ENCODE measurements at places on chromosomes 12 and 14. TPM values are rescaled to one million over a fixed set of nuclear protein-coding genes. Genes with fewer than 3 reads are reported as not detected.

GRCh38 chr12:9334041-9334692 is 126.0 kb upstream of the PZP start:
- peaks cover 2% of the 10 kb centered on the region for H3K27me3 ChIP-seq
- no peak overlapping the region for H3K27ac ChIP-seq
- no peaks in the 10 kb centered on the region for H3K36me3 ChIP-seq
- peaks cover 11% of the 10 kb centered on the region for H3K4me1 ChIP-seq

GRCh38 chr14:52222901-52223300 is 44.6 kb upstream of the PTGDR start:
- no peak for DNase-seq
- H3K4me3 ChIP-seq = no peak overlapping the region
- no peaks in the 10 kb centered on the region for H3K27me3 ChIP-seq
- peaks cover 10% of the 10 kb centered on the region for H3K4me1 ChIP-seq

DNA sequence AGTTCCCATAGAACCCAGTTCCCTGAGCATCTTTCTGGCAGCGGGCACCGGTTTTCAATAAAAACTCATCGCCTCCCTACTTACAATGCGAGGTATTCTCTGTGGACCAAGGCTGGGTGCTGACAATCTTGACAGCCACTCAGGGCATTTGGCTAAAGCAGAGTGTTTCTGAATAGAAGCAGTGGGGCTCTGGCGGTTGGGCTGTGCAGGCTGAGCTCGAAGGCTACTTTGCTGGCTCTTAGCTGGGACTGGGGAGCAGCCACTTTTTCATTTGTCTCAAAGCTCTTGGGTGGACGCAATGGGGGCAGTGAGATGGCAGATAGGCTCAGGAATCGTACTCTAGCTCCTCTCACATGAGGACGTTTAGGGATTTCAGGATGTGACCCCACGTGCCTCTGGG is 151.8 kb downstream of the UNC79 start:
- H3K27me3 ChIP-seq = no peaks in the 10 kb centered on the region
- no peak overlapping the region for H3K27ac ChIP-seq
- DNase-seq = no peak
- no peaks in the 10 kb centered on the region for H3K36me3 ChIP-seq
- no peak overlapping the region for H3K4me3 ChIP-seq

- H3K27me3 ChIP-seq = no peaks in the 10 kb centered on the region
- peaks cover 6% of the 10 kb centered on the region for H3K4me1 ChIP-seq
- H3K27ac ChIP-seq = no peak overlapping the region
Measured at GRCh38 chr12:74889563-74890236, 319.9 kb downstream of the KCNC2 start.

DNA sequence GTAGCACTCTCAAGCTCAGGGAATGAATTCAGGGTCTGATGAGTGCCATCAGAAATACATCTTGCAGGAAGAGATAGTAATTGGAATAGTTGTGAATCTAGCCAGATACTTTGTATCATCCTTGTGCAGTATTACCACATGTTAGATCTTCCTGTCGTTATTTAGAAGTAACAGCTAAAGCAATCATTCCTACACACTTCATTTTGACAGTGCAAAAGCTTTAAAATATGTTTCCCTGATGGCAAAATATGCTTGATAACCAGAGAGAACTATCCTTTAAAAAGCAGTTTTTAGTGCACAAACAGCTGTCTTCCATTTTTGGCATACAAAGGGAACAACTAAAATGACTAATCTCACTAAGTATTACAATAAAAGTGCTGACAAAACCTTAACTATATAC is 149.5 kb upstream of the SLC38A2 start:
- H3K4me1 ChIP-seq = peaks cover 71% of the 10 kb centered on the region
- peak overlapping the region; percentile 42 for H3K4me3 ChIP-seq
- H3K36me3 ChIP-seq = peaks cover 23% of the 10 kb centered on the region
- no peak for DNase-seq
- H3K27me3 ChIP-seq = no peaks in the 10 kb centered on the region
- peak overlapping the region; percentile 51 for H3K27ac ChIP-seq

DNA sequence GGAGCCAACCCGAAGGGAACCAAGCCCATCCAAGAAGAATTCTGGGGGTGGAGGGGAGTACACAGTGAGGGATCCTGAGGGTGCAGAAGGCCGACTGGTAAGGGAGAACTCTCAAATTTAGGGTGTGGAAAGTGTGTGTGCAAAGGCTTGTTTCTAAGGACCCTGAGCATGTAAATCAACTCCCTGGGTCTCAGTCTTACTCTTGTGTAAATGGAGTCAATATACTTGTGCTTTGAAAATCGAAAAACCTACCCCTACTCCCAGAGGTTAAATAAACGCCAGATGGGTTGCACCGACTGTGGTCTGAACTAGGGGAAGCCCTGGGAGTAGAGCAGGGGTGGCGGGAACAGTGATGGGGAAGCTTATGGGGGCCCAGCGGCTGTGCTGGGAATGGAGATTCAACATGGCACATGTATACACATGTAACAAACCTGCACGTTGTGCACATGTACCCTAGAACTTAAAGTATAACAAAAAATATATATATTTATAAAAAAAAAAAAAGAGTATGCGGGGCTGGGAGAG is 6.0 kb downstream of the B4GALNT1 start:
- H3K27me3 ChIP-seq = peaks cover 88% of the 10 kb centered on the region
- DNase-seq = no peak
- H3K4me1 ChIP-seq = peaks cover 6% of the 10 kb centered on the region
- no peak overlapping the region for H3K27ac ChIP-seq

DNA sequence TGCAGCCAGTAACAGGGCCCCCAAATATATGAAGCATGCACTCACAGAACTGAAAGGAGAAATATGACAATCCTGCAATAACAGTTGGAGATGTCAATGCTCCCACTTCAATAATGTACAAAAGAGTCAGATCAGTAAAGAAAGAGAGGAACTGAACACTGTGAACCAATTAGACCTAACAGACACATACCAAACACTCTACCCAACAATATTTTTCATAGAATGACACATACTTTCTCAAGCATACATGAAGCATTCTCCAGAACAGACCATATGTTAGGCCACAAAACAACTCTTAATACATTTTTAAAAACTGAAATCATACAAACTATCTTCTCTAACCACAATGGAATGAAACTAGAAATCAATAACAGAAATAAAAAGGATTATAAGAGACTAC is 80.2 kb downstream of the ELK3 start:
- peaks cover 75% of the 10 kb centered on the region for H3K36me3 ChIP-seq
- no peaks in the 10 kb centered on the region for H3K27me3 ChIP-seq
- H3K4me3 ChIP-seq = no peak overlapping the region
- no peak overlapping the region for H3K27ac ChIP-seq

GRCh38 chr12:52091869-52092268 is 12.4 kb downstream of the SMIM41 start:
- no peak overlapping the region for H3K27ac ChIP-seq
- peaks cover 40% of the 10 kb centered on the region for H3K27me3 ChIP-seq
- DNase-seq = no peak
- no peak overlapping the region for H3K4me3 ChIP-seq
- no peaks in the 10 kb centered on the region for H3K4me1 ChIP-seq

- H3K27ac ChIP-seq = no peak overlapping the region
- H3K27me3 ChIP-seq = no peaks in the 10 kb centered on the region
- no peak overlapping the region for H3K4me3 ChIP-seq
- no peaks in the 10 kb centered on the region for H3K4me1 ChIP-seq
Measured at GRCh38 chr14:45893127-45893526, 640.1 kb upstream of the MIS18BP1 start.

- H3K27me3 ChIP-seq = no peaks in the 10 kb centered on the region
- no peak overlapping the region for H3K27ac ChIP-seq
- DNase-seq = no peak
- H3K4me3 ChIP-seq = no peak overlapping the region
- H3K36me3 ChIP-seq = peaks cover 58% of the 10 kb centered on the region
Measured at GRCh38 chr12:104571328-104571727, 114.6 kb downstream of the CHST11 start.

GRCh38 chr12:106329231-106329982 is 26.9 kb downstream of the TCP11L2 start:
- no peaks in the 10 kb centered on the region for H3K27me3 ChIP-seq
- no peak for DNase-seq
- H3K36me3 ChIP-seq = peaks cover 3% of the 10 kb centered on the region
- no peak overlapping the region for H3K27ac ChIP-seq
- H3K4me3 ChIP-seq = no peak overlapping the region

DNA sequence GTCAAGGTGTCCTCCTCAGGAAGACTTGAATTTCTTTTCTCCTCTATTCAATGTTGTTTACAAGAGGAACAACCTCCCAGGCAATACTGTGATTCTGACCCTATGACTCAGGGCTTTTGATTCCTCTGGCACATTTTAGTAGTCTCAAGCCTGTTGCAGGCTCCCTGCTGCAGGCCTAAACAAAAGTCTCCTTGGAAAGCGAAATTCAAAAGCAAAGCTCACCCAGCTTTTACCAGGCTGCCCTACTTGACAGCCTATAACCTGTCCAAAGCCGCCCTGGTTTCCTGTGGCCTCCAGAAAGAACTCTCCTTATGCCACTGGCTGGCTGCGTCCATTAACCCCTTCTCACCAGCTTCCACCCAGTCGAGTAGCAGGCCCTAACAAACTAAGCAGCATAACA is 11.6 kb downstream of the FGD6 start:
- H3K36me3 ChIP-seq = no peaks in the 10 kb centered on the region
- H3K4me3 ChIP-seq = no peak overlapping the region
- peaks cover 7% of the 10 kb centered on the region for H3K4me1 ChIP-seq
- no peaks in the 10 kb centered on the region for H3K27me3 ChIP-seq
- H3K27ac ChIP-seq = no peak overlapping the region

DNA sequence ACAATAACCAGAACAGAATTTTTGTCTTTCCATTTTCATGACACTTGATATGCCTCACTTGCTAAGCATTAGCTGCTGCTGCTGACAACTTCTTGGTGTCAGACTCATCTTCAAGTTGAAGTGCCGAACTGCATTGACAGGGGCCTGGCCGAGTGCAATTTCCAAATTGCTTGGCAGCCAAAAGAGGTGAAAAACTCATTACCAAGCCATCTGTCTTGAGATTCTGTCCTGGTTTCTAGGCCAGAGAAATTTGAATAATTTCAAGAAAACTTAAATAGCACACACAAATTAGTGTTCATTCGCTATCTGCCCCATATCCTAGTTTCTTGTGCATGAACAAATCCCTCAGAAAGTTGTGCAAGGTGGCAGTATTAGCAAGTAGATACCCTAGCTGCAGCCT is 165.3 kb upstream of the RASSF8 start:
- peaks cover 2% of the 10 kb centered on the region for H3K27me3 ChIP-seq
- no peak for DNase-seq

- peaks cover 15% of the 10 kb centered on the region for H3K27me3 ChIP-seq
- H3K4me1 ChIP-seq = no peaks in the 10 kb centered on the region
- no peak for DNase-seq
- no peak overlapping the region for H3K27ac ChIP-seq
- H3K4me3 ChIP-seq = no peak overlapping the region
Measured at GRCh38 chr12:76940671-76941445, 62.0 kb upstream of the CSRP2 start.

DNA sequence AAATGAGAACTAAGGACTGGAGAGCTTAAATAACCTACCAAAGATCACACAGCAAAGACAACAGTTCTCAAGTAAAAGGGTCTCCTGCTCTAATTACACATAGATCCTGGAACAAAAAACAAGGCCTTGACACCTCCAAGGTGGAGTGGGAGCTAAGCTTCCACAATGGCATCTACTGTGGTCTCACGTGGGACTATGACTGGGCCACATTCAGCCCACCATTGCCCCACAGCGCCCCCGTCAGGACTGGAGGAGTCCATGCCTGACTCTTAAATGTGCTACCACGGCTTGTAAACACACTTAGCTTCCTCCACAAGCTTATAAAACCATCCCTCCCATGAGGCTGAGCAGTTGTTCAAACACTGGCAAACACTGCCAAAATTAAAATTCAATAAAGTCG is 88.5 kb downstream of the GCH1 start:
- H3K27me3 ChIP-seq = peaks cover 12% of the 10 kb centered on the region
- no peak overlapping the region for H3K4me3 ChIP-seq
- no peak overlapping the region for H3K27ac ChIP-seq
- peaks cover 2% of the 10 kb centered on the region for H3K4me1 ChIP-seq
- no peaks in the 10 kb centered on the region for H3K36me3 ChIP-seq

- no peak overlapping the region for H3K4me3 ChIP-seq
- no peak for DNase-seq
- no peak overlapping the region for H3K27ac ChIP-seq
- peaks cover 10% of the 10 kb centered on the region for H3K4me1 ChIP-seq
- peaks cover 53% of the 10 kb centered on the region for H3K27me3 ChIP-seq
- H3K36me3 ChIP-seq = no peaks in the 10 kb centered on the region
Measured at GRCh38 chr14:75268633-75269550, 9.7 kb upstream of the FOS start.

DNA sequence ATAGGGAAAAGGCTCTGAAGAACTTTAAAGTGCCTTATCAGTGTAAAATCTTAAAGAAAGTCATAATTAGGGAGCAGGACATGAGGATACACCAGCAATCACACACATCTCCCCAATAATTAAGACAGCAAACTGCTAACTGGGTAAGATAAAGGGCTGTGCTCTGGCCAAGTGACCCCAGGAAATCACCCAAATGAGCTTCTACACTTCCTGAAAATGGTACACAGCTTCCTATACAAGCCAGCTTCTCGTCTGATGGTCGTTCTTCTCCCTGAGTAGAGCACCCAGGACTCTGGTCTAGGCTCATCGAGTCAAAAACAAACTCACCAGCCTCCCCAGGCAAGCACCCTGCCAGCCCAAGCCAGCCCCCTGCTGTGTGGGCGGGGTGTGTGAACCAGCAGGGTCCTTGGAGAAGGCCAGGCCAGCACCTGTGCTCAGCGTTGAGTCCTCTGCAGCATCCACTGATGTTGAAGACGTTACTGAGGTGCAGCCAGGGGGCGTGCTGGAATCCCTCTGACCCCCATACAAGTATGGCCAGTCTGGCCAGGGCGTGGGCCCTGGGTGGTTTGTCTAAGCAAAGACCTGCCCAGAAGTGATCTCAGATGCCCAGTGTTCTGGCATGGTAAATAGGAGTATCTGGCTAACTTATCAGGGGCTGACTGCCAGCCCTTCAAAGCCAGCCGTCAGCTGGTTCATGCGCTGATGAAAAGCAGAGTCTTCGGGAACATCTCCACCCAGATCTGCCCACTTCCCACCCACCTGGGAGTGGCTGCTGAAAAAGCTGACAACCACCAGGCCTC is 41.4 kb downstream of the ACTN1 start:
- H3K27me3 ChIP-seq = no peaks in the 10 kb centered on the region
- H3K4me1 ChIP-seq = peaks cover 19% of the 10 kb centered on the region
- no peak for DNase-seq
- H3K4me3 ChIP-seq = no peak overlapping the region
- H3K27ac ChIP-seq = no peak overlapping the region
- H3K36me3 ChIP-seq = peaks cover 2% of the 10 kb centered on the region

GRCh38 chr12:1510056-1510812 is 84.1 kb downstream of the FBXL14 start:
- H3K27ac ChIP-seq = no peak overlapping the region
- H3K27me3 ChIP-seq = peaks cover 44% of the 10 kb centered on the region
- no peak for DNase-seq
- H3K4me1 ChIP-seq = peaks cover 9% of the 10 kb centered on the region
- H3K36me3 ChIP-seq = no peaks in the 10 kb centered on the region
- H3K4me3 ChIP-seq = no peak overlapping the region

- no peaks in the 10 kb centered on the region for H3K27me3 ChIP-seq
- no peak overlapping the region for H3K27ac ChIP-seq
- H3K36me3 ChIP-seq = no peaks in the 10 kb centered on the region
- no peaks in the 10 kb centered on the region for H3K4me1 ChIP-seq
- DNase-seq = no peak
- H3K4me3 ChIP-seq = no peak overlapping the region
Measured at GRCh38 chr12:128994856-128995255, 141.6 kb downstream of the GLT1D1 start.

Gene RPL10L
- not detected for total RNA-seq

Gene MYF5
- total RNA-seq = not detected

Gene SRRM4
- not detected for total RNA-seq

Gene PLD4
- total RNA-seq = 0.16 TPM

Gene SUPT16H
- 161 TPM for total RNA-seq

Gene LALBA
- total RNA-seq = not detected

Gene OR10G2
- not detected for total RNA-seq

Gene KRT80
- total RNA-seq = not detected

Gene HOXC10
- total RNA-seq = not detected
